ENCODE measurements at places on chromosomes 4 and X.

DNA sequence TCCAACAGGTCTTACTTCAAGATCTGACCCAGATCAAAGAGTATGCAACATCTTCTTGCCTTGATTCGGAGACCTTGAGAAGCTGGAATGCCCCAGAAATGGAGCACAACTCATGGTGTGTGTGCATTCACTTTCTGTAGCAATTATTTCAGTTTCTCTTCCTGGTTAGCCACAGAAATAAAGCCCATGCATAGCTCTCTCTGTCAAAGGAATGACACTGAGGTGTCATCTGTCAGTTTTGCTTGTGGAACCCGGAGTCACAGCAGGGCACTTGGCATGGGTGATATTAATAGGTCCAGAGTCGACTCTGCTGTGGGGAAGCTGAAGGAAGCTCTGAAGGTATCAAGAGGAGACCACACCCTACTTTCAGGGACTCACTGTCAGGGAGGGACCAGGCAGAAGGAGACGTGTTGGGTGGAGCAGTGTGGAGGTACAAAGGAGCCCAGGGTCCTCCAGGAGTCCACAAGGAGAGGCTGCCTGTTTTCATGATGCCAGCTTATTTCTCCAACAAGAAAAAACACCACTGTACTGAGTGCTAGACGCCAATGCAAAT is 10.7 kb downstream of the CLNK start:
- DNase-seq = no peak

DNA sequence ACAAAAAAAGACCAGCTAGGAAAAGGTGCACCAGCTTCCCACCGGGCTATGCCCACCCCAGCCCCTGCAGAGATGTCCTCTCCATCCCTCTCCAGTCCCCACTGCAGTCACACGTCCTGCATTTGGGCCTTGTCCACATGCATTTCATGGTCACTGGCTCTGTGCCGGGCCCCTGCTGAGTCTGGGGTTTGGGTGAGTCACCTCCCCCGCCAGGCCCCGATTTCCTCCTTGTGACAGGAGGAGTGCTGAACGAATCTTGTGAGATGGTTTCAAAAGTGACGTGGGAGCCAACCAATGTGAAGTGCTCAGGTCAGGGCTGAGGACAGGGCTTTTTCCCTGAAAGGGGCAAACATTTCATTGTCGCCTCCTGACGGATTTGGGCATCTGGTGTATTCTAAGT is 7.1 kb downstream of the CPZ start:
- no peak for DNase-seq

GRCh38 chr4:21366312-21366711 is 582.3 kb downstream of the KCNIP4 start:
- no peak for DNase-seq

- no peak for DNase-seq
These were observed 4.2 kb upstream of the CCNA2 start for GRCh38 chr4:121827853-121828252.

DNA sequence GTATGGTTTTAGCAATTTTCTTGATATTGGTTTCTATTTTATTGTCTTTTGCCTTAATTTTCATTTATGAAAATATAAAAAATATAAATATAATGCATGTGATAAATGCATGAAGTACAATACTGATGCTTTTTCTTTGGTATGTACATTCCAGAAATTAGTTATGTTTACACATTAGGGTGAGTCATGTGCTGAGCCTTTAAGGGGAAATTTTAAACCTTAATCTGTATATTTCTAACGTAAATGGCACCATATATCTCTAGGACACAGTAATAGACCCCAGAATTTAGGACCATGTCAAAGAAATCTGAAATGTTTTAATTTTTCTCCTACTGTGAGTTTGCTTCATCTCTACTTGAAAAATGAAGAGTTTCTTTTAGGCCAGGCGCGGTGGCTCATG is 117.8 kb upstream of the SPRY1 start:
- DNase-seq = no peak

GRCh38 chrX:96576368-96576767 is 108.3 kb upstream of the DIAPH2 start:
- no peak for DNase-seq

DNA sequence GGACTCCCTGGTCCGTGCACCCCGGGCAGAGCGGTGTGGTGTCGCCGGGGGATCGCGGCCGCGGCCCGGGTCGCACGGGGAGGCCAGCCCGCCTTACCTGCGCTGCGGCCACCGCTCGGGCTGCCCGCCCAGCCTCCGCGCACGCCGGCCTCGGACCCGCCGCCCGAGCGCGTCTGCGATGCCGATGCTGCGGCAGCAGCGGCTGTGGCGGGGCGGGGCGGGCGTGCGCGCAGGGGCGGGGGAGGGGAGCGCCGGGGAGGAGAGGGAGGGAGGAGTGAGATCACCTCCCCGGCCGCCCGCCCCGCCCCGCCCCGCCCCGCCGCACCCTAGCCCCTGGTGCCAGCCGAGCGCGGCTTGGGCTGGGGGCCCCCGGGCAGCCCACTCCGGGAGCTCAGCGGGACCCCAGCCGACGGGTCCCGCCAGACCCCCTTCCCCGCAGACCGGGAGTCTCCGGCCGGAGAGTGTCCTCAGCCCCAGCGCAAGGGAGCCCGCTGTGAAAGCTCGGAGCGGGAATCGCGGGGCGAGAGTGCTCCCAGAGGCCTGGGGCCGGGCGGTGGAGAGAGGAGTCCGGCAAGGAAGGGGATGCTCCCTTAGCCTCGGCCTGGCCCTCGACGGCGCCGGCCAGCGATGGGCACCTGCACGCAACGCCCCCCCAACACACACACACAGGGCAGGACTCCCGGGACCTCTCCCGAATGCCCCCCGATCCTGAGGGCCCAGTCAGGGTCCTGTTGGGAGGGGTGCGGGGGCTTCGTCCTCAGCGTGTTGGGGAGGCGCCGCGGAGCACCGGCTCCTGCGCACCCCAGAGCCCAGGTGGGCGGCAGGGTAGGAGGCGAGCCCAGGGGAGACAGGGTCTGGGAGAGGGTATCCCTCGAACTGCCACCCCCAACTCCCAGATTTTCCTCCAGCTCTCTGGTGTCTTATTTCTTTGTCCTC is at the start of gene L1CAM:
Gene L1CAM (minus strand): TSS at position 206 of the 936 bp plus-strand sequence. CDS start 10,337 bp downstream, outside the sequence.
- no peak for DNase-seq

DNA sequence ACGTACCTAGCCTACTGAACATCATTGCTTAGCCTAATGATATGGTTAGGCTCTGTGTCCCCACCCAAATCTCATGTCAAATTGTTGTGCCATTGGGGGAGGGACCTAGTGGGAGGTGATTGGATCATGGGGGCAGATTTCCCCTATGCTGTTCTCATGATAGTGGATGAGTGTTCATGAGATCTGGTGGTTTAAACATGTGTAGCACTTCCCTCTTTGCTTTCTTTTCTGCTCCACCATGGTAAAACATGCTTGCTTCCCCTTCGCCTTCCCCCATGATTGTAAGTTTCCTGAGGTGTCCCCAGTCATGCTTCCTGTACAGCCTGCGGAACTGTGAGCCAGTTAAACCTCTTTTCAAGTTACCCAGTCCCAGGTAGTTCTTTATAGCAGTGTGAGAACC is 102.6 kb downstream of the RAPGEF2 start:
- DNase-seq = no peak

GRCh38 chrX:94751611-94752010 is 1077.6 kb downstream of the FAM133A start:
- no peak for DNase-seq

DNA sequence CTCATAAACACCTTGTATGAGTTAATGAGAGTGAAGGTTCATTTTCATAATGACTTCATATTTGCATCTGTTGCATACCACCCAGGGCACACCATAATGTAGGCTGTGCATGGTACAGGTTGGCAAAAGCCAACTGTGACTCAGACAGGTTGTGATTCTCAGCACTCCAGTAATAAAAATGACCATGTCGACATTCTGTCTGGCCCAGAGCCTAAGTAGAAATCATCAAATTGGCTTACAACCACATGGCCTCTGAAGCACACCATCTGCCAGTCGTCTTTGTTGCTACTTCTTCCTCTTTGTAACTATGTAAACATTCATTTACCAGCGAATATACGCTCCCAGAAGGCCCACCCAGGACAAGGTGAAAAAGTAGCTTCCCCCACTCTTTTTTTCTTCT is 459.5 kb downstream of the GASK1B start:
- no peak for DNase-seq

- DNase-seq = no peak
These were observed 18.6 kb downstream of the CLCN4 start for GRCh38 chrX:10175319-10175871.

DNA sequence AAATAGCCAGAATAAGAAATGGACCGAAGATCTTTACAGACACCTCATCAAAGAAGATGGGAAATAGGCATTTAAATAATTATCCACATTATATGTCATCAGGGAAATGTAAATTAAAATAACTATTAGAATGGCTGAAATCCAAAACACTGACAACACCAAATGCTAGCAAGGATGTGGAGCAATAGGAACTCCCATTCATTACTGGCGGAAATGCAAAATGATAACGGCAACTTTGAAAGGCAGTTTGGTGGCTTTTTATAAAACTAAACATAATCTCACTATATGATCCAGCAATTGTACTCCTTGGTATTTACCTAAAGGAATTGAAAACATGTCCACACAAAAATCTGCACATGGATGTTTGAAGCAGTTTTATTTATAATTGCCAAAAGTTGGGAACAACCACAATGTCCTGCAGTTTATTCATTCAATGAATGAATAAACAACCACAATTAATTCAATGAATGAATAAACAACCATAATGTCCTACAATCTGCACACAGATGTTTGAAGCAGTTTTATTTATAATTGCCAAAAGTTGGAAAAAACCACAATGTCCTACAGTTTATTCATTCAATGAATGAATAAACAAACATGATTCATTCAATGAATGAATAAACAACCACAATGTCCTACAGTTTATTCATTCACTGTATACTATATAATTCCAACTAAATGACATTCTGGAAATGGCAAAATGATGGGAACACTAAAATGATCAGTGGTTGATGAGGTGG is 117.6 kb upstream of the PCDH18 start:
- no peak for DNase-seq

GRCh38 chrX:112654871-112655270 is 24.9 kb downstream of the LHFPL1 start:
- no peak for DNase-seq

DNA sequence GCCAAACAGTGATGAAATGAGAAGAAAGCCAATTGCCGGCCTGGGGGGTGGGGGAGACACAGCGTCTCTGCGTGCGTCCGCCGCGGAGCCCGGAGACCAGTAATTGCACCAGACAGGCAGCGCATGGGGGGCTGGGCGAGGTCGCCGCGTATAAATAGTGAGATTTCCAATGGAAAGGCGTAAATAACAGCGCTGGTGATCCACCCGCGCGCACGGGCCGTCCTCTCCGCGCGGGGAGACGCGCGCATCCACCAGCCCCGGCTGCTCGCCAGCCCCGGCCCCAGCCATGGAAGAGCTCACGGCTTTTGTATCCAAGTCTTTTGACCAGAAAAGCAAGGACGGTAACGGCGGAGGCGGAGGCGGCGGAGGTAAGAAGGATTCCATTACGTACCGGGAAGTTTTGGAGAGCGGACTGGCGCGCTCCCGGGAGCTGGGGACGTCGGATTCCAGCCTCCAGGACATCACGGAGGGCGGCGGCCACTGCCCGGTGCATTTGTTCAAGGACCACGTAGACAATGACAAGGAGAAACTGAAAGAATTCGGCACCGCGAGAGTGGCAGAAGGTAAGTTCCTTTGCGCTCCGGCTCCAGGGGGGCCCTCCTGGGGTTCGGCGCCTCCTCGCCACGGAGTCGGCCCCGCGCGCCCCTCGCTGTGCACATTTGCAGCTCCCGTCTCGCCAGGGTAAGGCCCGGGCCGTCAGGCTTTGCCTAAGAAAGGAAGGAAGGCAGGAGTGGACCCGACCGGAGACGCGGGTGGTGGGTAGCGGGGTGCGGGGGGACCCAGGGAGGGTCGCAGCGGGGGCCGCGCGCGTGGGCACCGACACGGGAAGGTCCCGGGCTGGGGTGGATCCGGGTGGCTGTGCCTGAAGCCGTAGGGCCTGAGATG is at the start of gene SHOX:
Gene SHOX (plus strand): TSS at position 180 of the 885 bp plus-strand sequence. CDS start 107 bp downstream, at position 287.
- DNase-seq = no peak

DNA sequence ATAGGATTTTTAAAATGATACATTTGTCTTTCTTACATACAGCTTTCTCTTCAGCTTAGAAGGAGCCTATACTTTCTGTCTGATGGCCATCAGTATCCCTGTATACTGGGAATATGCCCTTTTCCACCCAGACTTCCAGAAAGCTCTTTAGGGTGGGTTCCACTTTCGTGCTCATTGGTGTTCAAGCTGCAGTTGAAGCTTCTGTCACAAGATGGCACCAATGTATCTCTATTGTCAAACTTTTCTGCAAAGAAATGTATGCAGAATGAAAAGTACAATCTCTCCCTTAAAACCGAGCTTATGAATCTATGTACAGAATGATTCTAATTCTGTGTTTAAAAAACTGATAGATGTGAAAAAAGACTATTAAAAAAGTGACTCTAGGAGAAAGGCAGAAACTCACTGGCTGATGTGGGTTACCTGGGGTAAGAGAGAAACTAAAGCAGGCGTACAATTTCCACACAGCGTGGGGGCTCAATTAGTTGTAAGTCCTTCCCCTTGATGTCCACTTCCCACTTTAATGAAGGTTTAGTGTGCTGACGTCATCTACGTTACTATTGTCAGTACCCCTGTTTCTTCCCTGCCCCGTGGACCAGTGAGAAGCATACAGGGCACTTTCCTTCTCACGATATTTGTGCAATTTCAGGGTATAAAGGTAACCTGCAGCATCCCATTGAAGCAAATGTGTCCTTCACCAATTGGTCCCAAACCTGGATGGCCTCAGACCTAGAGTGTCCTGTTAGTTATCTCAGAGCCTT is 57.3 kb upstream of the TCEAL2 start:
- peak; percentile 0 for DNase-seq

DNA sequence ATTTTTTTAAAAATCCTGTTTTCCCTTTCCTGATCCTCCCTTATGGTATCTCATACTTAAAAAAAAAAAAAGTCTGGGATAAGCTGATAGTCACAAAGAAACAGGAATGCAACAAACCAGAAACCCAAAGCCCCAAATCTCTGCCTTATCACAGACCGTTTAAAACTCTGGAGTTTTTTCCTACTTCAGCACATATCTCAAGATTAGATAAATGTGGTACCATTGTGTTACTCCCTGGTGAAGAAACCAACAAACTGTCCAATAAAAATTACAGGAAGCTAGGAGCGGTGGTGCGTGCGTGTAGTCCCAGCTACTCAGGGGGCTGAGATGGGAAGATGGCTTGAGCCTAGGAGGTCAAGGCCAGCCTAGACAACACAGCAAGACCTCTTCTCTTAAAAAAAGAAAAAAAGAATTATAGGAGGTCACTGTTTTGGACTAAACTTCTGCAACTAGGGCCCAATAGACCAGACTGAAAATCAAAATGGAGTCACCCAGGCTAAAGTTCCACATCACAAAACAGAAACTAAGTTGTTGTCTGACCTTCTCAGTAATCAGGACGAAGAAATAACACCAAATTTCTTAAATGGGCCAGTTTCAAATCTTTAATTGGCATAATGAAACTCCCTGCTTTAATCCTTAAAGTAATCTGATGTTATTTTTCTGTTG is 51.9 kb downstream of the RBM47 start:
- DNase-seq = no peak
